ENCODE measurements at places on chromosomes 4 and X.

- DNase-seq = no peak
Measured at GRCh38 chr4:133565379-133565778, 416.3 kb downstream of the PCDH10 start.

DNA sequence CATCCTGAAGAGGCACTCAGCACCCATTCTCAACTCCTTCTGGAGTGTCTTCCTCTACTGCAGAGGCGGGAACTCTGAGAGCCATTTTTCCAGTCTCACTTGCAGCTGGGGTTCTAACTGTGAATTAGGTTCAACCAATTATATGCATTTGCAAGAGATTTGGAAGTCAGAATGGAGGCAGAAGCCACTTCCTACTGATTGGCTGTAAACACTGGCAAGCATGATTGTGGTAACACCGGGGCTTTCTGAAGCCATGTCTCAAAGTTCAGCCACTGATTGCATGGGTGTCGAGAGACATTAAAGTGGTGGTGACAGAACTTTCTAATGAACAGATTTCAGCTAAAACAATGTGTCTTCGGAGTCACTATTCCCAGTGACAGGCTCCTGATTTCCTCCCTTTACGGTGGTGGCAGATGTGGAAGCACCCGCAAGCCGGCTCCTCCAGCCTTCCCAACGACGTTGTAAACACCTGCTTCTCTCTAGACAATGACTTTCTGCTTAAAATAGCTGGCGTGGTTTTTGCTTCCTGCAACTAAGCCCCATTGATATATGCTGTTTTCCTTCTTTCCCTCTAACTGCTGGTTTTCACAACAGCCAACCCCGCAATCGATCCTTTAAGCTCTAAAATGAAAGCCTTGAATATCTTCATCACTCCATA lies 92.0 kb downstream of the IRF2 start:
- no peak for DNase-seq

GRCh38 chr4:180054291-180054690 lies 2188.9 kb upstream of the TENM3 start:
- DNase-seq = no peak

DNA sequence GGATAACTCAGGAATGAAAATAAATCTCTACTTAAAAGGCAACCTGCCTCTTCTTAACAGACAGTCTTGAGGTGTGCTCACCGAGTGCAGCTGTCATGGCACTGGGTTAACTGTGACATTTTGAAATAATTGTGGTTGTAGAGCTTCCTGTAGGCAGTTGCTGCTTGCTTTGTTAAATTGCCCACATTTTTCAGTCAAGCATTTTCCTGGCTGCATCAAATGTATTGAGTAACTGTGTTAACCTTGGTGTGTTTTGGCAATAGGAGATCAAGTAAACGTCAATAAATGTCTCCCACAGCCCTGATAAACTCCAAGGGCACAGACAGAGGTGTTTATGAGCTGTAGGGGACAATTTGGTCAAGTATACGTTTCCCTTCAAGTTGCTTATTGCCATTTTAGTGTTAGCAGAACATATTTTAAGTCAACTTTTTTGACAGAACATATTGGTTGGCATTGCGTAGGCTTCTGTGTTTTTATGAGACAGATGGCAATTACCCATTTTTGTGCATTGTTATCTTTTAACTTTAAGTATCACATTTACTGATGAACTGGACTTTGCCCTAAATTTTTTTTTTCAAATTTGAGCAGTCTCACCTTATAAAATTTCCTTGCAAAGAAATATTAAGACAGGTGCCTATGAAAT lies 527.4 kb downstream of the C4orf33 start:
- no peak for DNase-seq

GRCh38 chr4:170015285-170015684 lies 10.9 kb downstream of the MFAP3L start:
- DNase-seq = no peak

GRCh38 chr4:15652841-15653240 lies 2.3 kb downstream of the FBXL5 start:
- no peak for DNase-seq

DNA sequence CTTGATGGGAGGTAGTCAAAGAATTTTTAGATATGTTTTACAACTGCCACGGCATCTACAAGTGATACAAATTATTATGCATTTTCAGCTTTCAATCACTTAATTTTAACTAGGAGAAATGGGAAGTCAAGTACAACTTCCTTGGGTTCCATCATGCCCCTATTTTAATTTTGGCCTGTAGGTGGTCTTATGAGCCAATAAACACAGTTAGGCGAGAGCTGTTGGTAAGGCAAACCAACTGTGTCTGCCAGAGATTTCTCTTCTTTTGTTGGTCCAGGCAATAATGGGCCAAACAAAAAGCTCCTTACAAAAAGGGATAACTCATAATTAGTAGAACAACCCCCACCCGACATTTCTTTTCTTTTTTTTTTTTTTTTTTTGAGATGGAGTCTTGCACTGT lies 63.3 kb upstream of the ARX start:
- DNase-seq = no peak

GRCh38 chr4:156968479-156968984 lies 3.1 kb downstream of the PDGFC start:
- peak; percentile 63 for DNase-seq

GRCh38 chrX:133660281-133660680 lies 245.0 kb upstream of the GPC4 start:
- no peak for DNase-seq

GRCh38 chr4:176425035-176425434 lies 105.3 kb downstream of the SPCS3 start:
- DNase-seq = no peak

DNA sequence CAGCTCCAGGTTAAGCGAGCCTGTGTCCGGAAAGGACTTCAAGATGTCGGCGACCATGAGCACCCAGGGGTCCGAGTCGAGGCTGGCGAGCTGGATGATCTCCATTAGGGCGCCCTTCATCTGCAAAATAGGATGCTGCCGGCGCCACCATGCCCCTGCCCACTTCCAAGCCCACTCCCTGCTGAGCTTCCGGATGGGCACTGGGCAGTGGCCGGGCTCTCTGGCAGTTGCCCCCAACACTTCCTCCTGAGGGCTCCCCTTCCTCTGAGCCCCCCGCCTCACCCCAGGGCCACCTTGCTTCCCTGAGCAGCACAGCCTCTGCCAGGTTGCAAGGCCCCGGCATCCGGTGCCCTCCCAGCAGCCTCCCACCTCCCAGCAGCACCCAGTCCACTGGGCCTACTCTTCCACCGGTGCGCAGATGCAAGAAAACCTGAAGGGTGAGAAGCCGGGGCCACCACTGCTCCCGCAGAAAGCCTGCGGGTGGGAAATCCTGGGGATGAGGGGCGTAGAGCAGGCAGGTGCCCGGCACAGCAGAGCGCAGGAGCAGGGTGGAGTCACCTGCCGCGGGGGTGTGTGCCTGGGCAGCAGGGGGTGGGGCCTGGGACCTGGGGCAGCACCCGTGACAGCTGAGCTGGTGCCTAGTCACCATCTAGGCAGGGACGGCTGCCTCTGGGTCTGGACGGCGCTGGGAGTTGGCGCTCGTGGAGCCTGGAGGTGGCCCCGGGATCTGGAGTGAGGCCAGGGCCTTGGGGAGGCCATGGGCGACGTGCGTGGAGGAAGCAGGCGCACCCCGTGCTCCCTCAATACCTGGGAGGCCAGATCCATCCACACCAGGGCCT lies 17.0 kb downstream of the NELFA start:
- DNase-seq = no peak

GRCh38 chr4:119832776-119833175 lies 204.2 kb upstream of the PDE5A start:
- DNase-seq = no peak

DNA sequence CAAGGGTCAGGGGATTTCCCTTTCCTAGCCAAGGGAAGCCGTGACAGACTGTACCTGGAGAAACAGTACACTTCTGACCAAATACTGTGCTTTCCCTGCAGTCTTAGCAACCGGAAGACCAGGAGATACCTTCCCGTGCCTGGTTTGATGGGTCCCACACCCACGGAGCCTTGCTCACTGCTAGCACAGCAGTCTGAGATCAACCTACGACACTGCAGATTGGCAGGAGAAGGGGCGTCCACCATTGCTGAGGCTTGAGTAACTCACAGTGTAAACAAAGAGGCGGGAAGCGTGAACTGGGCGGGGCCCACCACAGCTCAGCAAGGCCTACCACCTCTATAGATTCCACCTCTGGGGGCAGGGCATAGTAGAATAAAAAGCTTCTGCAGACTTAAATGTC lies 48.7 kb upstream of the SRD5A3 start:
- DNase-seq = no peak

GRCh38 chr4:143367863-143368262 lies 31.2 kb downstream of the GAB1 start:
- no peak for DNase-seq

GRCh38 chr4:48134081-48134480 lies at the start of gene TXK:
Gene TXK, minus strand, starts transcription at chr4:48134250. Its CDS starts 80 bp downstream, at chr4:48134170.
- DNase-seq = no peak
